ENCODE measurements at places on chromosomes 2 and 18. TPM values are rescaled to one million over a fixed set of nuclear protein-coding genes. Genes with fewer than 3 reads are reported as not detected.

- DNase-seq: no peak
Measured at GRCh38 chr2:23497536-23497935, 112.6 kb downstream of the KLHL29 start.

DNA sequence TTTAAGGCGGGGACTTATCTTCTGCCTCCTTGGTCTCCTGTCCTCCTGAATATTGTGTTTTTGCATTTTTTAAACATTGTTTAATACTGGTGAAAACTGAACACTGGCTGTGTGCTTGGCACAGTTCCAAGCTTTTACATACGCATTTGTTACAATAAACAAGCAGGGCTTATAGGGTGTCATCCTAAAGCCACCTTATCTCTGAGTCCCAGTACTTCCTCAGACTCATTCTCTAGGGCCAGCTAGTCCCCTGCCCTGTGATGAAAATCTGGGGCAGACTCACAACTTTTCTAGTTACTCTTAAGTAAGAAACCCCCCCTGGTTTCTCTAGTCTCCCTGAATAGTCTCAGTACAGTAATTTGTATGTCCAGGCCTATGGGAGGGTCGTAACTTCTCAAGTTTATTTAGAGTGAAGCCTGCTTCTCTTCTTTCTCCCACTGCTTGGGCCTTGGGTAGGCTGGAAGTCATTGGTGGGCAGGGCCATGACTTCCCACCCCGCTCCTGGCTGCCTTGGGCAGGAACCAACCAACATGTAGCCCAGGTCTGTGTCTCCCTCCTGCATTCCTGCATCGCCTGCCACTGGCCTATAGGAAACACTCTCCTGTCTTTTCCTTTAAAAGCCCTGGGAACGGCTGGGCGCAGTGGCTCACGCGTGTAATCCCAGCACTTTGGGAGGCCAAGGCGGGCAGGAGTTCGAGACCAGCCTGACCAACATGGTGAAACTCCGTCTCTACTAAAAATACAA is 7.7 kb upstream of the KCNE4 start:
- DNase-seq: no peak

DNA sequence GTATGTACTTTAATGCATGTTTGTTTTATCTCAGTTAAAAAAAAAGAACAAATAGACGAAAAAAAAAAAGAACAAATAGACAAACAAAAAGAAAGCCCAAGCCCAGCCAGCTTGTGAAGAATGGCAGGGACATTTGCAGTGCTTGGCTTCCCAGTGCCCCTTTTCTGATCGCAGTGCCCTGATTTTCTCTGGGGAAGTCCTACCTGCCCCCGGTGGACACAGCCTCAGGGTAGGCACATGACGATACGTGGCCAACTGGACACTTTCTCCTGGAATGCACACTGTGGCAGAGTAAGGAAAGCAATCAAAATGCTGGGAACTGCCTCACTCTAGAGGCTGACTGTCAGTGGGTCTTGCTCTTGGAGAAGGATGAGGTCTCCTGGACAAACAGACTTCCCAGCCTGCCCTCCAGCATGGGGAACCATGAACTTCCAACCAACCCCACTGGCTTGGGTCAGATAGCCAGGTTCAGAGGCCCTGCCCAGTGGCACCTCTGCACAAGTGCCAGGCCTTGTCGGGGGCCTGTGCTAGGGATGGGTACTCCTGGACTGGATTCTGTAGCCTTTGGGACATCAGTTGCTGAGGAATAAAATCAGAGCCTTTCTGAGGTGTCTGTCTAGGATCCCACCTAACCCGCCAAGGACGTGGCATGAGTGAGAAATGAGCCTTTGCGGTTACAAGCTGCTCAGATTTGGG is 76.7 kb downstream of the INHBB start:
- DNase-seq: no peak

DNA sequence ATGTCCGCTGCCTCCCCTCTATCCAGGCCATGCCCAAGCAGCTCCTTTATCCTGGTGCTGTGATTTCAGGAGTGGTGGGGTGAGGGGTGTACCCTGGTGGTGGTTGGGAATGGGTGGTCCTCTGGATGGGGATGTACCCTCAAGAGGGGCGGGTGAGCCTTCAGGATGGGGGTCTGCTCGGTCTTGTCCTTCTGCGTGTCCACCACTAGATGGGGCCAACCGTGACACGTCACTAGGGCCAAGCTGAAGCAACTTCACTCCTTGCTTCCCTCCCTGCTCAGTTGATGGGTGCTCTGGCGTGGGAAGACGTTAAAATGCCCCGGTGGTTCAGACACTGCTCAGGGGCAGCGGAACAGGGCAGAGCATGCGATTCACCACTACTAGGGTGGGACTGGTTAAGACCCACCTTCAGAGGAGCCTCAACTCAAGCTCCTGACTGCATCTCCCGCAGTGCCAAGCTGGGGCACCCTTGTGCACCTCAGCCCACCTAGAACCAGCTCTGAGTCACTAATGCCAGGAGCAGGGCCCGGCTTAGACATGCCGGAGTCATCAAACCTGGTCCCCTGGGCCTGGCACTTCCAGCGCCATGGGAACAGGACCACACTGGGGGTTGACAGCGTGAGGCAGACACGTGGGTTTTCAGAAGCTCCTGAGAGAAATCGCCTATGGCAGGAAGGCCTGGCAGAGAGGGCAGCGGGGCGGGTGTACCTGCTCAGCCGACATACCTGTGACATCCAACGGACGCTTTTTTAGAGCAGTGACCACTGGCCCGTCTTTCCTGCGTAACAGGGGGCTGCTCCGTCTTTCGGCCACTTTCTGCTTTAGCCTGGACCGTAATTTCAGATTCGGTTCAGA is 256.7 kb downstream of the HDAC4 start:
- DNase-seq: peak; percentile 40

ZSWIM2 gene
- not detected for polyA plus RNA-seq

DNA sequence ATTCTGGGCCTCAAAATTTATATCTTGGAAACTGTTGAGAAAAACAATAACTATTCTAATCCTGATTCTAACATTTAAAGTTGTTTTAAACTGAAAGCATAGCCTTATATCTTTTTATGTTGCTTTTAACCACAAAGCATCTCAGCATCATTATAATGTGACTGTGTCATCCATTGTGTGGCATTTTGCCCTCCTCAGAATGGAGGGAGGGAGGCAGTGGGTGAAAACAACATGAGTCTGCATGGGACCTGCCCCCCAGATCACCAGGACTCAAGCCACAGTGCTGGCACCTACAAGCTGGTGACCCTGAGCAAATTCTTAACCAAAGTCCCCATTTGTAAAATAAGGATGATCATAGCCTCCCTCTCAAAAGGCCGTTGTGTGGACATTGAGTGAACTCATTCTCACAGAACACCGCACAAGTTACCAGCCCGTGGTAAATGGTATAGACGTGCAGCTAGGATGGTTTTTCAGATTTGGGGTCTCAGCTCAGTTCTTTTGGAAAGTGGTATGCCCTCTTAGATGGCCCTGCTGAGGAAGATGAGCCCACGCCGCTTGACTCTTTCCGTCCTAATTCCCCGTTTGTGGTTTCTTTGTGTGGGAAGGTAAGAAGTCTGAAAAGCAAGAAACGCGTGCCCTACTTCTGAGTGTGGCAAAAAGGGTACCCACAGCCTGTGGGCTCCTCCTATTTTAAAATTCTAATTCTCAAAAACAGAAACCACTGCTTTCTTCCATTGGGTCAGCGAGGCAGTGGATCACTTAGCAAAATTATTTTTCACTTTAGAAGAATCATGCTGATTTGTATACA is 305.0 kb upstream of the ID2 start:
- peak; percentile 17 for DNase-seq

DNA sequence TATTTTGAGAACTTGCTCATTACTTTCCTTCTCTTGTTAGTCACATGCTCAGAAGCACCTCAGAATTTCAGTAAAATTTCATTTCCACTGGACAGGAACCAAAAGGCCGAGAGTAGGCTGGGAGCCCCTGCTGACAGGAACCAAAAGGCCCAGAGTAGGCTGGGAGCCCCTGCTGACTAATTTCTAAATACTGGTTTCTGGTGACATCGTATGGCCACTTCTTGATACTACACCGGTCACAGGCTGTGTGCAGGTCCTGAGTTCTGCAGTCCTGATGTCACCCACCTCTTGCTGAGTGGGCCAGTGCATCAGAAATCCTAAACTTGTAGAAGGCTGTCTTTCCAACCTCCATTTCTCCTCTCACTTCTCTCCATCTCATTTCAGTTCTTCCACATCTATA is 17.7 kb upstream of the EN1 start:
- no peak for DNase-seq

DNA sequence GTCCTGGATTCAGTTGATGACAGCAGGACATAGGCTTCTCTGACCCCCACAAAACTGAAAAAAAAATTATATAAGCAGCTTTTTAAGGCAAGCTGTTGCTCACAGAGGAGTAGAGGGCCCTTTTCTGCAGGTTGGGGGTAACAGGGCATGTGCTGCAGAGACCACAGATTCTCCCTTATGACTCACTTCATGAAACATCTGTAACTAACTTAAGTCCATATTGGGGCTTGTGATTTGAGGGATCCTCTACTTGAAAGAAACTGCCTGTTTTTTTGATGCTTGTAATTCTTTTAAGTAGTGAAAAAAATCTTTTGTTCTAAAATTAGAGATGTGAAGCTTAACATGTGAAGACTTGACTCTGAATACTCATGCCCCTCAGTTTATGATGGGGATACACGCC is 33.4 kb downstream of the XRCC5 start:
- DNase-seq: peak; percentile 45

DNA sequence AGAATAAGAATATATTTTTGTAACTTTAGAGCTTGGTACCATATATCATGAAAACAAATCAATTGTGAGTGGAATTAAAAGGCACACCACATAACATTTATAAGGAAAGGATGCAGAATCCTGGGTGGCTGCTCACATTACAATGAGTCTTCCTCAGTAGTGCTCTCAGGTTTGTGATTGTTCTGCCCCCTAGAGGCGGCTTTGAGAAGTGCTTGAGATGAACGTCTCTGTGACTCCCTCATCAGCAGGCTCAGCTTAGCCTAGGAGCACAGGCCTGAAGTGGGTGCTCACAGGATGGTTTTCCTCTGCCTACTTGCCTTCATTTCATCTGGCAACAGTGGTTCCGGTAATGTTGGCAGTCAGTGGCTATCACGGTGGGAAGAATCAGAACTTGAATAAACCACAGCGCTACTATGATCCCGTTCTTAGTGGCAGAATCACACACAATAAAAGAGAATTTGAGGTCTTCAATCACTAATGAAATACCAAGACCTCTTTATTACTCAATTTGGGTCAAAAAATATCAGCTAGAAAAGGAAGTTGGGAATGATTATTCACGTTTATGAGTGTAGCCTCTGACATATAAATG is 38.1 kb upstream of the B4GALT6 start:
- DNase-seq: peak; percentile 87

- DNase-seq: no peak
Measured at GRCh38 chr2:233034091-233034882, 1.8 kb downstream of the NEU2 start.

Measured in thymus (tissue), 14 donors.